DMS79 treated with DMSO at 0.1 percent for 48 hours (cell line): ENCODE measurements at places on chromosomes 13 and 19.

- peak; percentile 67 for DNase-seq
These were observed 471 bp upstream of the INSR start for GRCh38 chr19:7294558-7295212.

GRCh38 chr19:28840891-28841290, 372.1 kb downstream of the UQCRFS1 start:
- no peak for DNase-seq

DNA sequence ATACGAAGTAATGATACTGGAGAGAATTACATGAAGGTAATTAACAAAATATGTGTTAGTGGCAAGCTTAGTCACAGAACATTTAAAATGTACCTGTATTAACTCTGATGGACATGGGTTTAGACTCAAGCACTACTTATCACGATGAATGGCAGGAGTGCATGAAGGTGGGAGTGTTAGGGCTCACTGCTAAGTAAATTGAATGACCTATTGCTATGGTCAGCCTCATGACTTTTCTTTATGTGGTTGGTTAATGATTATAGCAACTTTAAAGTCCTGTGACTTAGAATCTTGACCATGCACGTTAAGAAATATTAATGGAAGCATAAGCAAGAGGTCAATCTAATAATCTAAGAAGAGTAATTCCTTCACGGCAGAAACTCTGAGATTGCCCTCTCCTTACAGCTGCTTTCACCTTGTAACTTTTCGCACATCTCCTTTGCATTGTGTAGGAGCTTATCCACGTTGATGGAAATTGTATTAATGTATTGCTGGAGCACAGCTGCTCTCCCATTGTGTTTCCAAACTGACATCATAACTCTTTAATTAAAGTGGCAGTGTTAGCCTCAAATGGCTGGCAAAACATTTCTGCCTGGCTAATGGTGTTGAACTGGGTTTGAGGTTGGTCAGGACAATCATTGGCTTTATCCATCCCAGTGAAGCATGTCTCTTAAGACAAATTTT, 114.5 kb downstream of the RXFP2 start:
- DNase-seq = no peak

GRCh38 chr13:21420706-21421105, 38.4 kb downstream of the ZDHHC20 start:
- DNase-seq = no peak

- no peak for DNase-seq
These were observed 7.3 kb downstream of the RELB start for GRCh38 chr19:45008552-45008951.

DNA sequence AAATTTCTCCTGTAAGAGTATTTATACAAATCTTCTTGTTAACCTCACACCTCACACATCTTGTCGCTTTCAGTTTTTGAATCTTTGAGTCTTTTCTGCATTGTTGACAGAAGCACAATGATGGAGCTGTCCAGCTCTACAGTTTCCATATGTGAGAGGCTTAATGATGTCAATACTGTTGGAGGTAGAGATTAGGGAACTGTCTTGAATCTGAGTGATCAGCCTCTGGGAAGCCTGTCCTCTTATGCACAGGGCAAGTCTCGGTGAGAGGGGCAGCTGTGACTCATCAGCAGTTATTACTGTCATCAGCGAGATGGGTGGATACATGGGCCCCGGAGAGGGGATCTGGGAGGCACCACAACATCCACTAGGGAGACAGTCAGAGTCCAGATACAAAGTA, 4.6 kb upstream of the ITGBL1 start:
- DNase-seq = no peak

GRCh38 chr13:38008636-38009035, 139.1 kb upstream of the TRPC4 start:
- no peak for DNase-seq

DNA sequence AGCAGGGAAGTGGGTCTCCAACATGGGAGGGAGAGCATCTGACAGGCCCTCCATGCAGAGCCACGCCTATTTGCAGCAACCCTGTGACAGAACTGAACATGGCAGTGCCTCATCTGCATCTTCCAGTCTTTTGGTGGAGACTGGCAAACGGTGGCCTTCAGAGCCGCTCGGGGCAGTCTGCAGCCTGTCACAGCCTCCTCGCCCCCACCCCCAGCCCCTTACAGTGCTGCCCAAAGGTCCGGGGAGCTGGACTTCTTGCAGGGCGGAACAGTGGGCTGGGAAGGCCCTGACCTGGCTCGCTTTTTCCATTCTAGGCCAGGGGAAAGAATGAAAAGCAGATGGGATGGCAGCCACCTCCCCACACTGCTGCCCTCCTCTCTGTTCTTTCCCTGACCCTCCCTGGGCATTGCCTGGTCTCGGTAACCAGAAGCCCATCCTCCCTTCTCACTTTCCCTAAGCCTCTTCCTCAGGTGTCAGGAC, 2.7 kb downstream of the CALM3 start:
- no peak for DNase-seq

DNA sequence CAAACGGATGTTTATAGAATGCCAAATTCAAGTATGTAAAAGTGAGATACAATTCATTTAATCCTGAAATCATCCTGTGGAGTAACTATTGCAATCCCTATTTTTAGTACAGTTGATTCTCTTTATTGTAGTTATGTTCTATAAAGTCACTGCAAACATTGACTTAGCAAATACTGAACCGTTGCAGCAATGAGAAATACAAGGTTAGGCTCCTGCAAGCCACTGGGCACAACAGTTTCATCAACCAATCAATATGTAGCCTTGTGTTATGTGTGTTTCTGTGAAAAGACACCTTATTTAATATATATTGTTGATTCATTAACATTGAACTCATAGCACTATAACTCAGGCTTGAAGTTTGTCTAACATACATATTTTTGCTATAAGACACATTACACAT, 174.4 kb downstream of the DCT start:
- no peak for DNase-seq

- no peak for DNase-seq
These were observed 14.7 kb upstream of the EVI5L start for GRCh38 chr19:7815325-7815724.

GRCh38 chr13:83940742-83941141, 58.5 kb upstream of the SLITRK1 start:
- no peak for DNase-seq

GRCh38 chr13:109480011-109480955, 306.1 kb downstream of the IRS2 start:
- DNase-seq = no peak

DNA sequence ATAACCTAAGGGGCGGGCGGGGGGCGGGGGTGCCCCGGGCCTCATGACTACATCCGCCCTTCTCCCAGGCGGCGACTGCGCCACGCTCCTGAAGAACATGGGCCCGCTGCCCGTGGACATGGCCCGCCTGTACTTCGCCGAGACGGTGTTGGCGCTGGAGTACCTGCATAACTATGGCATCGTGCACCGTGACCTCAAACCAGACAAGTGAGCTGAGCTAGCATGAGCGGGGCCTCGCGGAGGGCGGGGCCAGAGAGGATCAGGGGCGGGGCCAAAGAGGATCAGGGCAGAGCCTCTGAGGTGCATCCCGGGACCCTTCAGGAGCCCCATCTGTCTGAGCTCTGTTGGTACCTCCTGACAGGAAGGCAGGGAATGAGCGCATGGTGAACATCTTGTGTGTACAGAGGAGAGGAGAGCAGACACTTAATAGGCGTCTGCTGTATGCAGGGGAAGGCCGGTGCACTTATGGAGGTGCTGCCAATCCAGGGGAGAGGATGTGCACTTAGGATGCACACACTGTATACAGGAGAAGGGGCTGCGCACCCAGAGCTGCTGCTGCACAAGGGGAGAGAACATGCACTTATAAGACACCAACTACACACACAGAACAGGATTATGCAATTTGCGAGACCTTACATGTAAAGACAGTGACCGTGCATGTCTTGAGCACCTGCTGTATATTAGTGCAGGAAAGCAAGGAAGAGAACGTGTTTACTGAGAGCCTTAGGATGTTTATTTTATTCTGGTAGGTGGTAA, 20.9 kb upstream of the PIK3R2 start:
- no peak for DNase-seq

DNA sequence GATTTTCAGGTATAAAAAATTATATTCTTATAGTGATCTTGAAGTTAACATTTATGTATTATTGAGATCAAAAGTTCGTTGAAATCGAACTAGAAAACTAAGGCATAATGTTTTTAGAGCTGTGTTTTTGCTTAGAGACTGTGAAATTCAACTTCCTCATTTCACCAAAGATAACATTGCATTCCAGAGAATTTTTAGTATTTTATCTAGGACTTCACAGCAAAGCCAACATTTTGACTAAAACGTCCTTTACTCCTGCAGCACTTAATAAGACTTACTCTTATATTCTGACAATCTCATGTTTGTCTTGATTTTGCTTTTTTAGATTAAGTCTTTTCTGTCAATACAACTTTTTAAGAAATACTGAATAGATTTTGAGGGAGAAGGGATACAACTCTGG, 4.7 kb downstream of the KCTD4 start:
- DNase-seq = no peak

GRCh38 chr19:18637673-18638630, 1.1 kb downstream of the KLHL26 start:
- DNase-seq = peak; percentile 20

DNA sequence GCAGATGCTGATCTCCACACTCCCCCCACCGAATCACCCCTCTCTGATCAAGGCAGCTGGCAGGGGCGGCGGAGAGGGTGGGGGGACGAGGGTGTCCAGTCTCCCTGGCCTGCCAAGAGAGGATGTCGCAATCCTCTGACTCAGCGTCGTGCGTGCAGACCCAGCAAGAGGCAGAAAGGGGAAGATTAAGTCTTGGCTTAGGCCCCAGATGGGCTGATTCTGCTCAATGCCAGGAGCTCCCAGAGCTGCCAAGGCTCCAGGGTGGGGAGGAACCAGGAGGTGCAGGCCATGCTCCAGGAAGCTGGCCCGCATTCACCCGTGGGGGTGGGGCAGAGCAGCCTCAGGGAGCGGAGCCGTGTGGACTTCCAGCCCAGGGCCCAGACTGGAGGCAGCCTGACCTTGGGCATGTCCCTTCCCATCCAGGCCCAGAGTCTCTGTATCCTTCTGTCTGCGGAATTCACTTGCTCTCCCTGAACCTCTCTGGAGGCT, 6.6 kb upstream of the BCL3 start:
- DNase-seq = peak; percentile 72
